ENCODE measurements at places on chromosomes 3 and 15.

- no peak for DNase-seq
Measured at GRCh38 chr15:89099968-89100367, 11.7 kb downstream of the ABHD2 start.

DNA sequence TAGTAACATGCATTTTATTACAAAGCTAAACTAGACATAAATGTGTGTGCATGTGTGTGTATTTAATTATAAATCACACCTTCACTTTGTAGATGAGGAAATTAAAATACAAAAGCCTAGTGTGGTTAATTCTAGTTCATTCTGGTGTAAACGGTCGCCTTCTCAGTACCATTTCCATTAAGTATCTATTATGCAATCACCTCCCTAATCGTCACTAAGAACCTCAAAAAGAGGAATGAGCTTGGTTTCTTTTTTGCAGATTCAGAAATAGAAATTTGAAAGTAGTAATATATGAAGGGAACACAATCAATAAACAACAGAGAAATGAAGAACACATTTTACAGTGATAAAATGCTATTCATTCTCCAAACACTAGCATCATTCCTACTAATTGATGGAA, 233.2 kb downstream of the ZBBX start:
- no peak for DNase-seq

GRCh38 chr3:133832802-133833144, 27.2 kb downstream of the SRPRB start:
- DNase-seq: no peak

- DNase-seq: peak; percentile 0
Measured at GRCh38 chr3:53628536-53629401, 134.4 kb downstream of the CACNA1D start.

GRCh38 chr15:92938387-92938786, 38.3 kb downstream of the CHD2 start:
- no peak for DNase-seq

DNA sequence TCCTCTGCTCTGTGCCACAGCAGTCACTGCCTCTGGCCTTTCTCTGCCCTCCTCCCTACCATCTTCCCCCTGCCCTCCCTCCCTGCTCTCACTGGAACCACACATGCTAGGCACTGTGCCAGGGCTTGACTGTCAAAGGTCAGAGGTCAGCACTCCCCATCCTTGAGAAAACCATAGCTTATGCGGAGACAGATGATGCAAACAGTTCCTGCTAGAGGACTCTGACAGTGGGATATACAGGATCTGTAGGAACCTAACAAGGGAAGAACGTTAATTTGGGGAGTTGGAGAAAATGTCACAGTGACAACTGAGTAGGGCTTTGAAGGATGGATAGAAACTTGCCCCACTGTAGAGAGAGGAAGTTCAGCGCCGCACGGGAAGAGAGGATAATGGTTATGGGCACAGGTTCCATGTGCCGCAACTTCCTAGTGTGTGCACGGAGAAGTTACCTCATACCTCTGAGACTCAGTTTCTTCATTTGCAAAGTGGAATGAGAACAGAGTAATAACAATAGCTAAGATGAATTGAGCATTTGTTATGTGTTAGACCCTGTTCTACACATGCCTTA, 29.3 kb upstream of the XYLB start:
- no peak for DNase-seq

DNA sequence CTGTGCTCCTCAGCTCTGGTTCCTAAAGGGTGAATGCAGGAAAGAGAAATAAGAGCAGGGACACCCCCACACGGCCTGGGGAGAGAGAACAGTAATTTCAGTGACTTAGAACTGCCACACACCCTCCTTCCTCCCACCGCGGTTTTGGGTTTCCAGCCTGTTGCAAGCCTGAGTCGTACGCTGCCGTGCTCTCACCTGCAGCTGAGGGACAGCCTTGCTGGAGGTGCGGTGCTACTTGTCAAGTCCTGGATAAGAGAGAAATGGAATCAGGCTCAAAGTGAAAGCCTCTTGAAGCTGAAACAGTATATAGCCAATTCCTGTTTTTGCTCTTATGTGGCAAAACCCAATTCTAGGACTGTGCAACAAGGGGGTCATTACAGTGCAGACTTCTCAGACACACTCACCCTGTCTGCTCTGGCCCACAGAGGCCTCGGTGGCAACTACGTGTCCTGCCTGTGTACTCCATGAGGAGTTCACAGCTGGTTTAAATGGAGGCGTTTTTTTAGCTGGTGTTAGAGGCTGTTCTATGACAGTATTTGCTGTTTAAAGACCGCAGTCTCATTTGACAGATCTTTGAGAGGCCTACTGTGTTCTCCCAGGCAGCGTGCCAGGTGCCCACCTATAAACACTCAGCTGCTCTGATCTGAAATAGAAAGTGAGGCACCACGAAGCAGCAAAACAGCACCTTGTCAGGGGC, 42.9 kb downstream of the TBC1D2B start:
- peak; percentile 52 for DNase-seq

- DNase-seq: no peak
Measured at GRCh38 chr3:53489386-53489785, 5.0 kb upstream of the CACNA1D start.

Measured in GM13976 (cell line).